ENCODE measurements at places on chromosomes 1 and 21. TPM values are rescaled to one million over a fixed set of nuclear protein-coding genes. Genes with fewer than 3 reads are reported as not detected.

ADGRL4 gene
- 166 TPM for total RNA-seq

SPSB1 gene
- 8.3 TPM for total RNA-seq

KRTAP12-2 gene
- total RNA-seq: not detected

OPTC gene
- not detected for total RNA-seq

MAP3K21 gene
- total RNA-seq: 0.39 TPM

PTAFR gene
- total RNA-seq: 0.05 TPM

SLC44A5 gene
- total RNA-seq: 0.47 TPM

OLIG2 gene
- total RNA-seq: not detected

PPIAL4G gene
- total RNA-seq: not detected

FGR gene
- 0.13 TPM for total RNA-seq

LCE2C gene
- total RNA-seq: not detected

CCDC28B gene
- 13.0 TPM for total RNA-seq

DYNLT5 gene
- total RNA-seq: 1.4 TPM

GUCA2A gene
- total RNA-seq: not detected

COL11A1 gene
- total RNA-seq: not detected

SDC3 gene
- total RNA-seq: 11.9 TPM

HPCAL4 gene
- total RNA-seq: not detected

KLF17 gene
- not detected for total RNA-seq

MYBPH gene
- total RNA-seq: not detected

AVPR1B gene
- total RNA-seq: not detected

ANXA9 gene
- not detected for total RNA-seq

NID1 gene
- 87.7 TPM for total RNA-seq

TTC24 gene
- total RNA-seq: not detected

RABGAP1L gene
- 14.7 TPM for total RNA-seq

RIPPLY3 gene
- 0.05 TPM for total RNA-seq

OR2L3 gene
- not detected for total RNA-seq

TMEM61 gene
- not detected for total RNA-seq

Measured in mammary microvascular endothelial cell (primary cell).